ENCODE measurements at places on chromosomes 6 and 20. TPM values are rescaled to one million over a fixed set of nuclear protein-coding genes. Genes with fewer than 3 reads are reported as not detected.
A peak's percentile ranks its signal among the peaks of the same experiment; 100 is the strongest.

- H3K27me3 ChIP-seq: no peaks in the 10 kb centered on the region
- DNase-seq: peak; percentile 58
- H3K4me3 ChIP-seq: peak overlapping the region; percentile 32
These were observed 29.1 kb upstream of the SERPINB9 start for GRCh38 chr6:2931970-2932748.

- no peaks in the 10 kb centered on the region for H3K36me3 ChIP-seq
- no peak for DNase-seq
- peak overlapping the region; percentile 78 for H3K4me3 ChIP-seq
- peaks cover 8% of the 10 kb centered on the region for H3K4me1 ChIP-seq
- peak overlapping the region; percentile 65 for H3K27ac ChIP-seq
These were observed 120.8 kb downstream of the OR2B2 start for GRCh38 chr6:27791182-27791943.

GRCh38 chr20:50129662-50130355 lies 16.9 kb upstream of the UBE2V1 start:
- no peak for DNase-seq
- H3K36me3 ChIP-seq: peaks cover 35% of the 10 kb centered on the region
- H3K4me1 ChIP-seq: peaks cover 26% of the 10 kb centered on the region
- no peak overlapping the region for H3K27ac ChIP-seq
- no peaks in the 10 kb centered on the region for H3K27me3 ChIP-seq

DNA sequence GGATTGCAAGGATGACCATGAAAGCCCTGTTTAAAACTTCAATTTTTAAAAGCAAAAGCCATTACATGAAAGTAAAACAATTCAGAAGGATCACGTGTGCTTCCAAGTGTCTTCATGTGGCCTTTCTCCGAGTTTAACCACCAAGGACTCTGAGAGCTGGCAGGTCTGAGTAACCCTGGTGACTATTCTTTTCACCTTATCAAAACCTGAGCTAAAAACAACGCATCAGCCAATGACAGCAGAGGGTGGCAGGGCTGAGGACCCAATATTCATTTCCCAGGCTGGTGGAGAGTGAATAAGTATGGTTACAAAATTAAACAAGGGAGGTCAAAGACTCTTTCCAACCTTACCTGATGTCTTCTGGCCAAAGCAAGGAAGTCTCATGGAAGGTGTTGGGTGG lies 46.7 kb downstream of the DNAAF9 start:
- H3K36me3 ChIP-seq: peaks cover 20% of the 10 kb centered on the region
- no peak overlapping the region for H3K27ac ChIP-seq
- H3K4me3 ChIP-seq: no peak overlapping the region

DNA sequence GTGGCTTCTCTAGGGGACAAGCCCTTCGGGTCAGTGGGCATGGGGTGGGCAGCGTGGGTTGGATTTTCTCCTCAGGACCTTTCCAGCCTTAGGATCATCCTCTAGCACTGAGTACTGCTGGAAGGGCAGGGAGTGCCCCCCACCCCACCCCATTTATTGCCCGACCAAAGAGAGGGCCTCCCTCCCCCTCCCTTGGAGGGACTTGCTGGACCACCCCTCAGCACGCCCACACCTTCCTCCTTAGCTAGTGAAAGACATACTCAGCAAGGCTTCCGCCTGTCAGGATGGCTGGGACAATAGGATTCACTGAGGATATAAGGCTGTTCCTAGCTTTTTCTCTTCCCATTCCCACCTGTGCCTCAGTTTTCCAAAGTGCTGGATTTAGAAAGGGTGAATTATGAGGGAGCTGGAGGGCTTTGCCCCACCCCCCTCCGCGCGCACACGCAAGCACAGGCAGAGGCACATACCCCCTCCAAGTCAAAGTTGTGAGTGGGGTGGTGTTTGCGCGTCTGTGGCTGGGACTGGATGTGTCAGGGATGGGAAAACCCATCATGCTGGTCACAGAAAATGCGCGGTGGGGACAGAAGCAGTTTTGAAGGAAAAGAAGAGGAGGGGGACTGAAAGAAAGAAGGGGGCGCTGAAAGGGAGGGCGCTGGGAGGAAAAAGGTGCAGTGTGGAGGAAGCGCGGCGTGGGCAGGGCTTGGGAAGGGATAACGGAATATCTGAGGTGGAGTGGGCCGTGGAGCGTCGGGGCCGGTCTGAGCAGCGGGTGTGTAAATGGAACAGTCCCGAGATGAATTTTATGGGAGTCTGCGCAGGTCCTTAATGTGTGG lies 693 bp upstream of the SLC29A1 start:
- H3K4me1 ChIP-seq: peaks cover 80% of the 10 kb centered on the region
- DNase-seq: no peak
- H3K4me3 ChIP-seq: peak overlapping the region; percentile 81
- H3K27me3 ChIP-seq: no peaks in the 10 kb centered on the region

Gene PRDM13
- not detected for total RNA-seq

DNA sequence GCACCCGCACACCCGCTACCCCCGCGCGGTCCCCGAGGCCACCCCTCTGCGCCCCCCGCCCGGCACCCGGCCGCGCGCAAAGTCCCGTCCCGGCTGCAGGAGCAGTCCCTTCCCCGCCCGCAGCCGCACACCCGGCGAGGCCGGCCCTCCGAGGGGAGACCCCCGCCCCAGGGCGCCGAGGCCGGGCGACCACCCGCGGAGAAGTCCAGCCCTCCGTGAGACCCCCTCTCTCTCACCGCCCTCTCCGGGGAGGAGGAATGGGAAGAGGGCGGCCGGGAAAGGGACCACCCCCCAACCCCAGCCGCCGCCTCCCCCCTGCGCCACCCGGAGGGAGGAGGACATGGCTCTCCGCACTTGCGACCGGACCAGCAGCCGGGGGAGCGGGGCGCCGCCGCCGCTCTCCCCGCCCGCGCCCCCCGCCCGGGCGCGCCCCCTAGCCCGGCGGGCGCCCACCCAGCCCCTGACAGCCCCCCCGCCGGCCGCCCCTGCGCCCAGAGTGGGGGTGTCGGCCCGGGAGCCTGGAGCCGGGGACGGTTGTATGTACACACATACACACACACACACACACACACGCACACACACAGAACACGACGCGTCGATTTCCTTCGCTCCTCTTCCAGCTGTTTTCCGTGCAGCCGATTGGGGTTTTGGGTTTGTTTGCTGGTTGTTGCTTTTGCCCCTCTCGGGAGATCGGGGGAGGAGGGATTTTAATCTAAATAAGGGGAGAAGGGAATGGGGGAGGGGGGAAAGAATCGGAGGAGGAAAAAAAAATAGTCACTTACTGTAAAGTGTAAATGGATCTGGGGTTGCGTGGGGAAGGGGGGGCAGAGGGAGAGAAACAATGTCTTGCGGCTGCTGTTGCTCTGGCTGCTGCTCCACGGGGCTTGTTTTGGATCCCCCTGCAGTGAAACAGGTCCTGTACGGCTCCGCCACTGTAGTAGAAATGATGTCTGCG lies at the start of gene ATXN1:
Gene ATXN1, minus strand, starts transcription at position 945 of the 955 bp plus-strand sequence.
- H3K27ac ChIP-seq: peak within 1 kb of the TSS; percentile 98
- no peaks in the 10 kb centered on the region for H3K36me3 ChIP-seq
- H3K4me1 ChIP-seq: peaks cover 49% of the 10 kb centered on the region
- peak within 1 kb of the TSS; percentile 82 for H3K4me3 ChIP-seq
- DNase-seq: no peak

Gene LKAAEAR1
- not detected for total RNA-seq

DNA sequence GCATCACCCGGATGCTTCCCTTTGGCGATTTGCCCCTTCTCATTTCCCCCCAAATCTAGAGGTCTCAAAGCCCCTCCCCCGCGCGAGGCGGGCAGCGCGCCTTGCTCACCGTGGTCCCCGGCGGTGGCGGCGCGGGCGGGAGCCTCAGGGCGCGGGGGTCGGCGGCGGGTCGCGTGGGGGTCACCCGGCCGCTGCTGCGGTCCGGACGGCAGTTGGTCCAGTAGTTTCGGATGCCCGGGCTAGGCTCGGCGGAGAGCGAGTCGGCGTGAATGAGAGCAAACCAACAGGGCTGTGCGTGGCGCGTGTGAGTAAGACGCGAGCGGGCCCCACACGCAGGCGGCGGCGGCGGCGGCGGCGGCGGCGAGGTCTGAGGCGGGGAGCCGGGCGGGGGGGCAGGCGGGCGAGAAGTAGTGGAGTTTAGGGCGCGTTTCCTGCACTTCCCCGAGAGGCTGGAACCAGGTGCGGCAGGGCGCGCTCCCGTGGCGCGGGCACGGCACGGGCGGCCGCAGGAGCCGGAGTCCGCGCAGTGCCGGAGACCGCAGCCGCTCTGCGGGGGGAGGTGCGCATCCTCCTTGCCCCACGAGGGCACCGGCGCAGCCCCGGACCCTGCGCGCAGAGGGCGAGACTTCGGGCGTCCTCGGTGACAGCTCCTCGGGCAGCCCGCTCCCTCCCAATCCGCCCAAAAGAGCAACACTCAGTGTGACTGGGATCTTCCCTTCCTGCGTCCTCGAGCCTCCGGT lies 567 bp downstream of the HS3ST5 start:
- no peaks in the 10 kb centered on the region for H3K36me3 ChIP-seq
- no peaks in the 10 kb centered on the region for H3K27me3 ChIP-seq
- no peak for DNase-seq
- H3K27ac ChIP-seq: no peak overlapping the region
- peaks cover 17% of the 10 kb centered on the region for H3K4me1 ChIP-seq
- peak overlapping the region; percentile 73 for H3K4me3 ChIP-seq

- H3K27ac ChIP-seq: peak within 1 kb of the TSS; percentile 72
- no peaks in the 10 kb centered on the region for H3K4me1 ChIP-seq
- H3K27me3 ChIP-seq: no peaks in the 10 kb centered on the region
- H3K36me3 ChIP-seq: no peaks in the 10 kb centered on the region
- H3K4me3 ChIP-seq: peak within 1 kb of the TSS; percentile 69
These were observed at the start of gene LAMA2 for GRCh38 chr6:128882991-128883611. TSS of gene LAMA2 (plus strand) at chr6:128883138. CDS start at chr6:128883246, 108 bp downstream.

Gene PHACTR1
- total RNA-seq: 42.9 TPM

Gene MCUR1
- total RNA-seq: 12.2 TPM

GRCh38 chr6:158570681-158570962 lies 10.7 kb downstream of the TMEM181 start:
- H3K4me3 ChIP-seq: no peak overlapping the region
- H3K4me1 ChIP-seq: no peaks in the 10 kb centered on the region
- H3K36me3 ChIP-seq: peaks cover 6% of the 10 kb centered on the region

- no peak overlapping the region for H3K4me3 ChIP-seq
- no peaks in the 10 kb centered on the region for H3K27me3 ChIP-seq
- no peaks in the 10 kb centered on the region for H3K36me3 ChIP-seq
- no peak overlapping the region for H3K27ac ChIP-seq
- no peaks in the 10 kb centered on the region for H3K4me1 ChIP-seq
These were observed 7.1 kb downstream of the BMP7 start for GRCh38 chr20:57259121-57259937.

All from thoracic aorta (tissue), 2 donors.